NCI-H345 (cell line): ENCODE measurements at places on chromosomes 3 and 15.

DNA sequence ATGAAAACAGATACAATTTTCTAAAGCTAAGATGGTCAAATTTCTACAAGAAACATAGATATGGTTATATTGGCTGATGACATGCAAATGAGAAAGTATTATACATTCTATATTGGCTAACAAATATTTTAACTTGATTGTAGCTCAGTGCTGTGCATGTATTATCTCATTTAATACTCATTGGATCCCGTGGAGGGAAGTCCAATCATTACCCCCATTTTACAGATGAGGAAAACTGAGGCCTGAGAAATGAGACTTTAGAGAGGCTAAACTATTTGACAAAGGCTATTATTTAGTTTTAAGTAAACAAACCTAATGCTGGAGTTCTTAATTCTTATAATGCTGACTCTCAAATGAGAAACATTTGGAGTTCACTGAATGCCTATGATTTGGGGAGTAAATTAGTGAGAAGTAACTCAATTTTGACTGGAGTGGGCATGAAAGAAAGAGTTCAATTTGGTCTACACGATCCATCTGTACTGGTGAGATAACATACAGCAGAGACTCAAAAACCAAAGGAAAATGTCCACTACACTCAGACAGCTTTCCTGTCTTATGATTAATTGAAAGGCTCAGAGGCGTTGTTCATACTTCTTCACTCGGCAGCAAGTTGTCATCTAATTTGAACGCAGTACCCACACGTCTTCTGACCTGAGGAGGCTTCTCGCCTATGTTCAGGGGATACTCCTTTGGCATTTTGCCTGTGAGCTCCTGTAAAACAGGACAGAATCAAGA lies 72.2 kb upstream of the LMOD3 start:
- no peak for DNase-seq

- DNase-seq = no peak
These were observed 48.6 kb downstream of the SMAD6 start for GRCh38 chr15:66750609-66751008.

DNA sequence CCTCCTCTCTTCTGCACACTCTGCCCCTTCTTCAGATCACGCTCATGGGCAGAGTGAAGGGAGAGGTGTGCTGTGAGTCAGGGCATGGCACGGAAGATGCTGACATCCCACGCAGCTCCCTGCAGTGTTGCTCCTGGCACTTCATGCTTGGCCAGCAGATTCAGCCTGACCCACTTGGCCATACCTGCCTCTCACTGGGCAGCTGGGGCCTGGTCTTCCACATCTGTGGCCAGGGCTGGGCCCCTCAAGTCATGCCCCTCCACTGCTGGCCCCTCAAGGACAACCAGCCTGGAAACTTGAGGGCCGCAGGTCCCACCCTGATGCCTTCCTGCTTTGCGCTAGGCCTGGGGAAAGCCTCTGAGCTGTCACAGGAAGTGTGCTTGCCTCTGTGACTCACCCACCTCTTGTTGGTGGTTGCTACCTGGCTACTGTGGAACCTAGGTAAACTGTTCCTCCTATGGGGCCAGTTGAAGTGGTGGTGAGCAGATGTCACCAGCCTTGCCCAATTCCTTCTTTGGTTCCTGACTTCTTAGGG lies 48.7 kb downstream of the BSN start:
- DNase-seq = no peak

DNA sequence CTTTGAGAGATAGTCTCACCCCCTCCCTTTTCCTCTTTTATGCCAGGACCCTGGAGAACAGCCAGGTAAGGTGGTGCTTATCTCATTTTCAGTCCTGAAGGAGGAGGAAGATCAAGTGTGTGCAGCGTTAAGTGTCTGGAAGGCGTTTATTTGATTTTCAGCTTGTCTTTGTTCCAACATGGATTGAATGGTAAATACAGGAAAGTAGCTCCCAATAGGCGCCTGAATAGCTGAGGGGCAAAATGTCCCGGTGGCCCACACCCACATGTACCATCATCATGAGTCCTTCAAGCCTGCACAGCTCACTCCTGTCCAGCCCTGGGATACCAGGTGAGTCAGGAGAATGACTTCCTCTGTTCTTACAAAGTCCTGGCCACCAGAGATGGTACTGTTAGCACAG lies 73.5 kb downstream of the CEMIP start:
- DNase-seq = peak; percentile 35

GRCh38 chr3:142268426-142268825 lies 43.0 kb upstream of the GK5 start:
- no peak for DNase-seq

- peak; percentile 75 for DNase-seq
These were observed 17.1 kb downstream of the PRR23E start for GRCh38 chr3:127209840-127210653.

DNA sequence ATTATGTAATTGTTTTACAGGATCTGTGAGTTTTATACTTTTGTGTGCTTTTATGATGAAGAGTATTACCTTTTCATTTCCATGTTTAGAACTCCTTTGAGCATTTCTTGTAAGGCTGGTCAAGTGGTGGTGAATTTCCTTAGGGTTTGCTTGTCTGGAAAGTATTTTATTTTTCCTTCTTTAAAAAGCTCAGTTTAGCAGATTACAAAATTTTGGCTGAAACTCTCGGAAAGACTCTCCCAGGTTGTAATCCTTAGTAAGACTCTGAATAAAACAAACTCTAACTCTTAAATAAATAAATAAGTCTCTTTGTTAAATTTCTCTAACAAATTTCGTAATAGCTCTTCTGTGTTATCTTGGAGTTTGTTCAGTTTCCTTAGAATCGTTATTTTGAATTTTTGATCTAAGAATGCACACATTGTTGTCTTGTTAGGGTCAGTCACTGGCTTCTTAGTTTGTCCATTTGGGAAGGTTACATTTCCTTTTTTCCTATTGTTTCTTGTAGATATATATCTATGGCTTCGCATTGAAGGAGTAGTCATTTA lies 14.7 kb upstream of the ACOX2 start:
- DNase-seq = no peak

DNA sequence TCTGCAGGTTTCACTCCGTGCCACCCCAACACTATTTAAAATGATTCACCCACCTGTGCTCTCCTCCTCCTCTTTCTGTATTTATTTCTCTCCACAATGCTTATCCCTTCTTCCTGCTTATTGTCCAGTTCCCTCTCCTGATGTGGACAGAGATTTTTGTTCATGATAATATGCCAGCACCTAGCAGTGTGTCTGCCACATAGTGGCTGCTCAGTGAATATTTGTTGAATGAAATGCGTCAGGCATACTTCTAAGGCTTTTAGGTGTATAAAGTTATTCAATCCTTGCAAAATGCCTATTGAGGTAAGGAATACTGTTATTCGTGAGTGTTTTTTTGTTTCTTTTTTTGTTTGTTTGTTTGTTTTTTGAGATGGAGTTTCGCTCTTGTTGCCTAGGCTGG lies 67.5 kb upstream of the MME start:
- DNase-seq = no peak

DNA sequence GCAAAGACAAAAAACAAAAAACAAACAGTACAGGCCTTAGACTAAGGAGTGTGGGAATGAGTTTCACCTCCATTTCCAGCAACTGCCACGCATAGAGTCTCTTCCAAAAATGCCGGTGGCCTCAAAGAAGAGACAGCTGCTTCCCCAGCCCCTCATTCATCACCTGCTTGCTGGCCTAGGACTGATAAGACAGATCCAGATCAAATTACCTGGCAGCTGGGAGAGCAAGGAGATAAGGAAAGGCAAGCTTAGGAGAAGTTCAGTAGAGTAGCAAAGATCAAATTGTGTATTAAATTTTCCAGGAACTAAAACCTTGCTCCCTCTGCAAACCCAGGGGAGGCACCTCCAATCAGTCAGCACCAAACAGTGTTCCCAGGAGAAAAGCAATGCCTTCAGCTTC lies 325.8 kb upstream of the CTNNB1 start:
- no peak for DNase-seq

DNA sequence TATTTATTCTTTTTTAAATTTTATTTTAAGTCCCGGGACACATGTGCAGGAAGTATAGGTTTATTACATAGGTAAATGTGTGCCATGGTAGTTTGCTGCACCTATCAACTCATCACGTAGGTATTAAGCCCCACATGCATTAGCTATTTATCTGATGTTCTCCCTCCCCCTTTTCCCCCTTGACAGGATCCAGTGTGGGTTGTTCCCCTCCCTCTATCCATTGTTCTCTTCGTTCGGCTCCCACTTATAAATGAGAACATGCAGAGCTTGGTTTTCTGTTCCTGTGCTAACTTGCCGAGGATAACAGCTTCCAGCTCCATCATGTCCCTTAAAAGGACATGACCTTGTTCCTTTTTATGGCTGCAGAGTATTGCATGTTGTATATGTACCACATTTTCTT lies 220.3 kb downstream of the OCA2 start:
- no peak for DNase-seq

DNA sequence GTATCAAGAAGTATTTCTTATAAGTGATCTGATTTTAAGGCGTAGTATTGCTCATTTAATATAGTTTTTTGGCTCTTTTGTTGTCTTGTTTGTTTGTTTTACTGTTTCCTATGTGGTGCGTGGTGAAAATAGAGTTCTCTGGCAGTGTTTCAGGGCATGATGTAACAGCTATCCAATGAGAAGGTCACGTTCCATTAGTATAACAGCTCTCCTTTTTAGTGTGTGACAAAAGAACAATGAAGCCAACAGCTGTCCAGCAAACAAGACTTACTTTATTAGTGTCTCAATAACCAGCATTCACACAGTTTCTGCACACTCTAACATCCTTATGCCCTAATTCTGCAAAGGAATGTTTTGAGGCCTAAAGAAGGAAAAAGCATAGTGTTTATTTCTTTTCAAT lies 127.9 kb downstream of the SLC25A26 start:
- no peak for DNase-seq

- no peak for DNase-seq
These were observed 269.4 kb downstream of the UACA start for GRCh38 chr15:70493787-70494516.

GRCh38 chr3:53577506-53577905 lies 83.1 kb downstream of the CACNA1D start:
- DNase-seq = no peak

DNA sequence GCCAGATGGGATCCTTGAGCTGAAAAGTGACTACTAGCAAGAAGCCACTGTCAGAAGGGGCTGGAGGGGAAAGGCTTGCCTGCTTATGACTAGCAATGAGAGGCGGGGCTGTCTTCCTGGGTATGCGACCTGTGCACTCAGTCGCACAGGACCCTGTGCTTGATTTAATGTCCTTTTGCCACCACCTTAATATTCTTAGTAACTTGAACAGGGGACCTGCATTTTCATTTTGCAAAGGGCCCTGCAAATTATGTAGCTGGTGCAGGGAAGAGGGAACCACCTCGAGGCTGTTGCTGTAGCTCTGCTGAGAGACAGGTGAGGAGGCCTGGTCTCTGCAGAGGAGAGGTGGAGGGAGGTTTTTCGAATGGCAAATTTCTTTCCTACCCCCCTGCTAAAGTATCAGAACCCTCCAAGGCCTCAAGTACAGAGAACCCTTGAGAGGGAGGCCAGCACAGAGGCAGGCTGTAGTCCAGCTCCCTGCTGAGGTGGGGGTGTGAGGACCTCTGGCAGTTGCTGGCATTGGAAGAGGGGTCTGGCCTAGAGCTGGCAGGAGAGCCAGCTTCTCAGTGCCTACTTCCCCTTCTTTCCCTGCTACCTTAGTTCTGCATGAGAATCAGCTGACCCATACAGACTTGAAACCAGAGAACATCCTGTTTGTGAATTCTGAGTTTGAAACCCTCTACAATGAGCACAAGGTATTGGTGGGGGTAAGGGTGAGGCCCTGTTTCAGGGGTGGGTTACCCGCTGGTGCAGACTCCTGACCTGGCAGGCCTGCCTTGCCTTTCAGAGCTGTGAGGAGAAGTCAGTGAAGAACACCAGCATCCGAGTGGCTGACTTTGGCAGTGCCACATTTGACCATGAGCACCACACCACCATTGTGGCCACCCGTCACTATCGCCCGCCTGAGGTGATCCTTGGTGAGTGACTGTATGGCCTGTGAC lies 11.4 kb downstream of the CLK3 start:
- no peak for DNase-seq

- no peak for DNase-seq
These were observed 265.3 kb downstream of the ERC2 start for GRCh38 chr3:56202997-56203396.

GRCh38 chr3:277873-278272 lies 81.3 kb downstream of the CHL1 start:
- no peak for DNase-seq

GRCh38 chr3:158097593-158098308 lies 8.5 kb downstream of the SHOX2 start:
- peak; percentile 75 for DNase-seq

GRCh38 chr3:196016485-196016884 lies 65.4 kb downstream of the TFRC start:
- no peak for DNase-seq

DNA sequence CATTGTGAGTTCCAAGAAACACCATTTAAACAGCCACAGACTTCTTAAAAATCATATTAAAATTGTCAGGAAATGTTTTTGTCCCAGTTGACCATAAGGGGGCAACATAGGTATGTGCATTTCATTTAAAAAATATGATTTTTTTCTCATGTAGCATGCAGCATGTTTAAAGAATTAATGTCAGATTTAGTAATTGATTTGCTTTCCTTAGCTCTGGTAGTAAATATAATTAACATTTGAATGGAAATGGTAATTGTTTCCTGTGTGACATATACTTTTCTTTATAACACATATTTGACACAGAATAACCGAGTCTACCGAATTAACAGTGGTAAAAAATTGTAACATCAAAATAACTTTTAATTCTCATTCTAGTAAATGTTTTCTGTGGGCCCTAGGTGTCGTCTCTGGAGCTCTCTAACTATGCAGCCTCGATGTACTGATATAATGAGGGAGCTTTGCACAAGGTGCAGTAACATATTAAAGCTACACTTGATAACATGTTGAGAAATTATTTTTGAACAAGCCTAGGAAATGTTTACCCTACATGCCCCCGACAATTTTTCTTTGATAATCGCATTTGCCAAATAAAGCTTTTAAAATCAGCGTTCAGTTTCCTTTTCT lies 34.9 kb downstream of the NXPE3 start:
- no peak for DNase-seq

- no peak for DNase-seq
These were observed 35.3 kb downstream of the KLHL25 start for GRCh38 chr15:85759376-85759775.

DNA sequence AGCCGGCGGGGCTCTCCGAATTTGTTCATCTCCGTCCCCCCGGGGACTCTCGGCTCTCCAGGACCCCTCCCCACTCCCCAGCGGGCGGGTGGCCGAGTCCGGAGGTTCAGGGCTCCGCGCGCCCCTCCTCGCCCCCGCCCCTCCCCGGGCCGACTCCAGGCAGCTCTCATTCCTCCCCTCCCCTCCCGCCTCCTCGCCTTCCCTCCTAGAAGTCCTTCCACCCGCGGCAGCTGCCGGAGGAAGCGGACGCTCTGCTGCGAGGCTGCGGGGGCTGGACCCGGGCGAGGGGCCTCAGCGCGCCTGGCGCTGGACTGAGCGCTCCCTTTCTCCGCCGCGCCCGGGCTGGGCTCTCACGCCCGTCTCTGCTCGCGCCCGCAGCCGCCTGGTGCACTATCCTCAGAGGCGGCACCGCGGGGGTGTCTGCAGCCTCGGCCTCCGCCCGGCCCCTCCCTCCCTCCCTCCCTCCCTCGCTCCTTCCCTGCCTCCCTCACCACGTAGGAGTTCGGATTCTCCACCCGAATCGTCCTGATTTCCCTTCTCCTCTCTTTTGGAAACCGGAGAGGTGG lies at the start of gene ROBO2:
Gene ROBO2 (plus strand): TSS at position 494 of the 566 bp plus-strand sequence. CDS start 687 bp downstream, outside the sequence.
- peak; percentile 74 for DNase-seq

GRCh38 chr15:55897560-55898336 lies 95.7 kb downstream of the NEDD4 start:
- DNase-seq = peak; percentile 15

GRCh38 chr3:195146131-195146530 lies 124.8 kb downstream of the XXYLT1 start:
- DNase-seq = no peak
